ENCODE measurements at places on chromosomes 3 and 15.

GRCh38 chr3:38229036-38229435 lies 36.6 kb upstream of the SLC22A13 start:
- no peak for DNase-seq

DNA sequence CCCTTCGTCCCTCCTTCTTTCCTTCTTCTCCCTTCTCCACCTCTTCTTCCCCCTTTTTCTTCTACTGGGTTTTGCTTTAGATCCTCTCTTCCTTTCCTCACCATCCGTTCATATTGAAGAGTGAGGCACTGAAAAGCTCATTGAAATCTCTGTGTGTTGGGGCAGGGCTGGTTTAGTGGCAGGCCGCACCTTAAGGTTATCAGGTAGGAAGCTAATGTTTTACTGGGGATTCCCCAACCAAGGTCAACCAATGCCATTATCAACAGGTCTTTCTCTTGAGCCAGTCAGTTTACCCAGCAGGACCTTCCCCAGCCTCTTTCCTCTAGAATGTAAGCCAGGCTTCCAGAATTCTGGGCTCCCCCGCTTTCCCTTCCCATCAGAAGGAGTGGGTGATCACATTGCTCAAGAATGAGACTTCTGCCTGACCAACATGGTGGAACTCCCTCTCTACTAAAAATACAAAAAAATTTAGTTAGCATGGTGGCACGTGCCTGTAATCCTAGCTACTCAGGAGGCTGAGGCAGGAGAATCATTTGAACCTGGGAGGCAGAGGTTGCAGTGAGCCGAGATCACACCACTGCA lies 11.5 kb upstream of the VPS8 start:
- no peak for DNase-seq

DNA sequence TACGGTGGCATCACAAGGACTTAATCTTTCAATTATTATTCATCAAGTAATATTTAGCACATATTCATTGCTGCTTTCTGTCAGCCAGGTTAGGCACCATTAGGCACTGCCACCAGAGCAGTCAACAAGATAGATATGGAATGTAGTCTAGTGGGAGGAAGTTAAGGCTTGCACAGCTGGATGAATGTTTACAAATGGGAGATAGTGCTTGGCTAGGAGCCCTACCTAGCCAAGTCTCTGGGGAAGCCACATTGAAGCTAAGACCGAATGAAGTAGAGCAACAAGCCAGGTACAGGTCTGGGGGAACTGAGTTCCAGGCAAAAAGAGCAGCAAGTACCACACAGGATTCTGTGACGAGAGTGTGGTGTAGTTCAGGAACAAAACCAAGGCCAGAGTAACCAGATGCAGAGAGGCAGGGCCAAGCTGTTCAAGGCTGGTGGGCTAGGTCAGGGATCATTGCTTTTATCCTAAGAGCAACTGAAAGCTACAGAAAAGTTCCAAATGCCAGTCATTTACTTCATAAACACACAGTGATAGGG lies 33.4 kb upstream of the SCAANT1 start:
- no peak for DNase-seq

- DNase-seq: no peak
Observed at GRCh38 chr3:38036906-38037305, 2.1 kb upstream of the DLEC1 start.

Measured in NCI-H1694 treated with DMSO at 0.1 percent for 48 hours (cell line).